Globus pallidus (tissue), 1 donor: ENCODE measurements at places on chromosomes 4 and X.
A peak's percentile ranks its signal among the peaks of the same experiment; 100 is the strongest.

DNA sequence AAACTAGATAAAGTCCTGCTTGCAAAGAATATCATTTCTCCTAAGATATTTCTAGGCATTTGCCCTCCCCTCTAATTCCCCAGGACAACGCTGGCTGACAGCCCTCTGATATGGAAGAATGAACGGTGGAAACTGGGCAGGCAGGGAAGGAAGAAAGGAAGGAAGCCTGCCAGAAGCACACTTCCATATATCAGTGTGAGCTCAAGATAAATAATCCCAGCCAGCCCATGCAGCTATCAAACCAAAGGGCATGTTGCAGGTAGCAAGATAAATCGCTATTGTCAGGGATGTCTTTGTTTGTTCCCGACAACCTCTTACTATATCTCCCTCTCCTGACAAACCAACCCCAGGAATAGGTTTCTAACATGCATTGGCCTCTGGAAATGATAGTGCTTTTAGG lies 412.8 kb downstream of the HNRNPD start:
- no peak for DNase-seq

GRCh38 chr4:7034262-7035081 lies 8.7 kb upstream of the TADA2B start:
- peak; percentile 30 for DNase-seq

DNA sequence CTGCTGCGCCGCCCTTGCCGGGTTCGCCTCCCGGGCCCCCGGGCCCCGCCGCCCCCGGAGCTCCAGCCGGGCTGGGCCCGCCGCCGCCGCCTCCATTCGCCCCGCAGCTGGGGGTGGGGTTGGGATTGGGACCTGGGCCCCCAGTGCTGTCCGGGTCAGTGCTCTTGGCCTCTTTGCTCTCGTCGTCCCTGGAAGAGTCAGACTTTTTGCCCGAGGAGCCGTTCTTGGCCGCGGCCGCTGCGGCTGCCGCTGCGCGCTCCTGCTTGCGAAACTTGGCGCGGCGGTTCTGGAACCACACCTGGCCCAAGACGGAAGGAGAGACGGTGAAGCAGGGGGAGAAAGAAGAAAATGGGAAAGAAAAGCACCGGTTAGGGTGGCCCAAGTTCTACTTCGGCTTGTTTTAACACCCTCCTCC lies 2.5 kb downstream of the PHOX2B start:
- no peak for DNase-seq

- DNase-seq: no peak
These were observed 7.2 kb downstream of the NFXL1 start for GRCh38 chr4:47907089-47907646.

DNA sequence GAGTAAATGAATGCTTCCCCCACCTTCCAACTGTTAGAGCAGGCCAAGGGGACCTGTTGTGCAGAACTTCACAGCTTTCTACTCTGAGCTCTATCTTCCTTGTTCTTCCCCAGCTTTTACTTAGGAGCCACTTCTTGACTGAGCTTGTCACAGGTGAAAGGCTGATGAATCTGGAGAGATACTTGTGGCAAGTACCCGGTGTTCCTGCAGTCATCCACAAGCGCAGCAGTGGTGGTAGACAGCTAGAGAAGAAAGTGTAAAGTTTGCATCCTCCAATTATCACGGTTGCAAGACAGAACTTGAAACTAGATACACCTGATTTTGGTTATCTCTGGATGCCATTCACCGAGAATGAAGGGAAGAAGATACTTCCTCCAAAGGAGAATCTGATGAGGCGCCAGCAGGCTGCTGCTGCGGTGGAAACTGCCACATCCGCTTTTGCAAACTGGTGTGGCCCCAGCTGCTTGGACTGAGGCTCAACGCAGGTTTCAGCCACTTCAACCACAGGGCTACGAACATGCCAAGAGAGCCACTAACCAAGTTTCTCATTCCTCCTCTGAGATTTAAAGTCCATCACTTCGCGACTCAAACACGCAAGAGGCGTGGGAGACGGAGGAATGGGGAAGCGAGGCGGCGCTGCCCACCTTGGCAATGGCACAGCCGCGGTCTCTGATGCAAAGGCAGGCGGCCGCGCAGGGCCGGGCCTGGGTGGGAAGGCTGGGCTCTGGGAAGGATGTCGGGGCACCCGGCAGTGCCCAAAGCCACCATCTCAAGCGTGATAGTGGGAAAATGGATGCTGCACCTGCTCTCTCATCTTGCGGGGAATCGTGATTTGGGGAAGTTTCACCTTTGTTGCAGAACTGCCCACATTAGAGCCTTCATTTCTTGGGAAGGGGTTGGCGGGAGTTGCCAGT lies 1.3 kb upstream of the FHIP1A start:
- DNase-seq: peak; percentile 48

GRCh38 chrX:130851569-130851968 lies 51.4 kb downstream of the ENOX2 start:
- DNase-seq: no peak

DNA sequence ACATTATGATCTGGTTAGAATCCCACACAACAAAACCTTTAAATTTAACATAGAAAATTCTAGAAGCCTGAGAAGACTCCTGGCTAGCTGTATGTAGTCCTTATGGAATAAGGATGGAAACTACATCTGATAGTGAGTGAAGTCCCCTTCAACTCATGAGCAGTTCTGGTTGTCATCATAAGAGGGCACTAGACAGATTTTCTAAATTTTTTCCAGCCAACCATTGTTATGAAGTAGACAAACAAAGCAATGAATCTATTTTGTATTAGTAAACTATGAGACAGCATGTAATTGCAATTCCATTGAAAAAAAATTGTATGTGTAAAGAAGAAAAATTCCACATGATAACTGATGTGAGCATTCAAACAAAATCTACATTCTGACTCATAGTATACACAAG lies 35.2 kb downstream of the PWWP3B start:
- DNase-seq: no peak

GRCh38 chr4:76803522-76803921 lies 94.4 kb downstream of the SOWAHB start:
- no peak for DNase-seq

DNA sequence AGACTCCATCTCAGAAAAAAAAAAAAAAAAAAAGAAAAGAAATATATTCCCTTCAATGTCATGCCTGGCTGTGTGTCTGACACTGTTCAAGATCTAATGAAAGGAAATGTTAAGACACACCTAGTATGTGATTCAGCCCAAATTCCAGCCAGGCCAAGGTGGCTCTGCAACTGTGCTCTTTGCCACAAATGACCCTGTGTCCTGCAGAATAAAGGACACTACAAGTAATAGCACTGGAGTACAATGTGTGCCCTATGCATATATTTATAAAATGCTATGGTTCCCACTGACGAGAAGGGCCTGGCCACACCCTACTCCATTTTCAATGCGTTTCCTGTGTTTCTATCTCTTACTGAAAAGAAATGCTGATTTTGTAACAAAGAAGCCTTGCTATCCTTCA lies 98.0 kb upstream of the SORBS2 start:
- DNase-seq: no peak

- DNase-seq: no peak
These were observed 15.7 kb downstream of the SPCS3 start for GRCh38 chr4:176335421-176335820.

GRCh38 chr4:54445866-54446265 lies 211.9 kb upstream of the KIT start:
- no peak for DNase-seq

DNA sequence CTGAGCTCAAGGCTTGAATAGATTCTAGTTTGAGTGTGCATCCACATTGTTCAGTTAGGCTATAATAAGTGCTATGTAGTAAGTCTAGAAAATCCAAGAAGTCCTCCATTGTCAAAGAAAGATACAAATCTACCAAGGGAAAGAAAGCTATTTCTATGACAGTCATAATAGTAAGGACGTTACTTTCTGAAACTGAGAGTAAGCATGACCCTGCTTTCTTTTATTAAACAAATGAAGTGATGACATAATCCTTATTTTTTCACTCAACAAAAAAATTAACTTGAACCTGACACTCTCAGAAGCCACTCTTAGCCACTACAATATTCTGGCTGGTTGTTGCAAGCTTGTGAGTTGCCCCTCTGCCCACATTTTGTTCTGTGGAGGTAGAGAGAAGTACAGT lies 33.8 kb upstream of the AMELX start:
- DNase-seq: no peak

GRCh38 chrX:115023139-115023538 lies 5.7 kb upstream of the IL13RA2 start:
- DNase-seq: no peak

GRCh38 chr4:81745050-81745449 lies 273.3 kb upstream of the RASGEF1B start:
- DNase-seq: no peak

DNA sequence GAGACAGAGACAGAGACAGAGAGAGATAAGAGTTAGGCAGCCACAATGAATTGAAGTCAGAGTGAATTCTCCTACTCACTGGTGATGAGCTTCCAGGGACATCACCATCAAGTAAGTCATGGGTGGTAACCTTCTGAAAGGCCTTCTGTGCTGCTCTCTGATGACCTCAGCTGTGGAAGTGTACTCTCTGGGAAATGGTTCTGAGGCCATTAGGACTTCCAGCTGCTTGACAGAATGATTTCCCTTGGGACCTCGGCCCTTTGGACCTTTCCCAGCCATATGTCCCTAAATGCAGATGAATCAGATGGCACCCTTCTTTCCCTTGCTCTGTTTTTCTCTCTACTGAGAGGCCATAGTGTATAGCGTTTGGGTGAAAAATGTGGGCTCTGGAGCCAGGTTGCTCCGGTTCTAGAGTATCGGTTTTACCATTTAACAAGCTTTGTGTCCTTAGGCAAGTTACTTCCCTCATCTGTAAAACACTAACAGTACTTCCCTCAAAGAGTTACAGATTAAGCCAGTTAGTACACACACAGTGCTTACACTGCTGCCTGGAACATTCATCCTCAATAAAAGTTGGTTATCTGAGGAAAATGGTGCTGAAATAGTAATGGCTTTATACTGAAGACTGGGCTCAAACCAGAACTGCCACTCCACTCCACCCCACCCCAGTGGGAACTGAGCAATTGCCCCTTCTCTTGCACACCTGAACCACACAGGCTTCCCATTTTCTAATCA lies 7.6 kb downstream of the SEPTIN11 start:
- no peak for DNase-seq

DNA sequence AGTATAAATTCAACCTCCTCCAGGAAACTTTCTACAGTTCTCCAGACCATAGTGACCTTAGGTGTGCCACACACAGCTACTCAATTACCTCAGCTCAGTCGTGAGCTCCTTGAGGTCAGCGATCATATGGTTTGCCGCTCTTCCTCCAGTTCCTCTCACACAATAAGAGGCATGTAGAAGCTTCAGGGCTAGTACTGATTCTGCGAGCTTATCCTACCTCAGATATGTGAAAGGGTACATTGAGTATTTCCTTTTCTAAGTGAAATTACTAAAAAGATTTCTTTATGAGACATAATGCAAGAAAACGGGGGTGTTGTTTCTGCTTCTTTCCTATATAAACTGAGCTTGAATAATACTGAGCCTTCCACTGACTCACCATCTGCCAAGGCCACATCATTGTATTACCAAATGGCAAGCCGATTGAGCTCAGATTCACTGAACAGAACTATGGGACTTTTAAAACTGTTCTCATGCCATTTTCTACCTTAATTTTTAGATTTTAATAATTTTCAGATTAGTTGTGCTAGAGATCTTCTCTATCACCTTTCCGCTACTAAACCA lies 183.1 kb downstream of the HS6ST2 start:
- DNase-seq: no peak

DNA sequence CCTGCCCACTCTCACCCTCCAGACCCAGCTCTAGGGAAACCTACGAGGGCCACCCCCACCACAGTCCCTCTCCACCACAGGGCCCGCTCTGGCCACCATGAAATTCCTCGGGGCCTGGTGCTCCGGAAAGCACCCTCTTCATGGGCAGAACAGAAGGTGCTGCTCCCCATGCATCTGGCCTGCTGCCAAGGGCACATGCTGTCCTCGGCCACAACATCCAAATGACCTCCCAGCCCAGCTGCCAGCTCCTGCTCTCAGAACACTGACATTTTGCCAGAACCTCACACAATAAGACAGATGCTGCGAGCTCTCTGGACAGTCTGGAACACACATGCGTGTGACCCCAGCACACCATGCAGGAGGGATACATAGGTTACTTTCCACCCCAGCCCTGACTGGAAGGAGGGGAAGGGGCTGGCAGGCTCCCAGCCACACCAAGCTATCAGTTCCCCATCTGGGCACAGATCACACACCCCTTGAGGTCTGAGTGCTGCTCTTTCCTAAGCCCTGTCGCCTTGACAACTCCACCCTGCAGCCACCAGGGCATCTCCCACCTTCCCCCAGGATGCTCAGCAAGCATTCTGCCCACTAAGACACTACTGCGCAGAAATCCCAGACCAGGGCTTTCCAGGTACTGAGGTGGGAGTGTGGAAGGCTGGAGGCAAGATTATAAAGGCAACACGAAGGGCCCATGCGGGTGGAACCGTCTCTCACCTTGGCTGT lies 5.8 kb downstream of the CCNQ start:
- peak; percentile 65 for DNase-seq

DNA sequence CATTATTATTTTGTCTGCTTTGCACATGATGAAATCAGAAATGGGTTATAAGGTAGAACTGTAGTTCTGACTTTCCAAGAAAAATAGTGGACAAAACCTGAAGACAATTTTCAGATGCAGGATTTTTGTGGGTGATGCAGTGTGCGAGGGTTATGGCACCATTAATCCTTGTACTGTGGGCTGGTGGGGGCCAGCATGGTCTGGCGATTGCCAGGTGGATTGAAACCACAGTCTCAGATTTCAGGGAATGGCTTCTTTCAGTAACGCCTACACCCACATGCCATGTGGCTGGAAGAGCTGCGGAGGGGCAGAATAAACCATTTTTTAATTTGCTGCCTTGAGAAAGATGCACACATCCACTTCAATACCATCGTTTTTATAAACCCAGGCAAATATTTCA lies 150.5 kb downstream of the ARSF start:
- no peak for DNase-seq

DNA sequence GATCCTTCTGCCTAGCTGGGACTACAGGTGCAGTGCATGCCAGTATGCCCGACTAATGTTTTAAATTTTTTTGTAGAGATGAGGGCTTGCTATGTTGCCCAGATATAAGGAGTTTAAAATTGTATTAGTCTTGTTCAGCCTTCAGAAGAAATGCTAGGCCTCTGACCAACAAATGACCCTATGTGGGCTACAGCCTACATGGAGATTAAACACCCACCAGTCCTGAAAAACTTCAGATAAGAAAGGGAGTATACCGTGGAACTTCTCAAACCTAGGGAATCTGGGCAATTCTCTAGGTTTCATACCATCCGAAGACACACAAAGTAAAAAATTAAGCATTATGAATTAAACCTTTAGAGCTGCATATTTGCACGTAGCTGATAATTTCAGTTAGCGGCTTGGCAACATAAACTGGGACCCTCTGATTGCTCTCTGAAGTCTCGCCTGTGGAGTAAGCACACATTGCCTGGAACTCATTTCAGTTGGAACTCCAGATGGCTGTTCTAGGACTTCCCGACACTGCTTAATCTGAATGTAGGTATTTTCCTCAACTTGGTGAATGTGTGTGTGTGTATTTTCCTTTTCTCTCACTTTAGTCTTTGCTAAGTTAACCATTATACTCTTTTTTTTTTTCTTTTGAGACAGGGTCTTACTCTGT lies 33.0 kb downstream of the MOB1B start:
- no peak for DNase-seq

GRCh38 chrX:106752101-106752678 lies 25.7 kb downstream of the RNF128 start:
- no peak for DNase-seq

- no peak for DNase-seq
These were observed 16.3 kb downstream of the CD99 start for GRCh38 chrX:2707334-2707760.
